NCI-H2227 treated with DMSO at 0.1 percent for 48 hours (cell line): ENCODE measurements at places on chromosomes 11 and 22.
A peak's percentile ranks its signal among the peaks of the same experiment; 100 is the strongest.

GRCh38 chr11:45208135-45208534 is 61.7 kb downstream of the PRDM11 start:
- no peak for DNase-seq

DNA sequence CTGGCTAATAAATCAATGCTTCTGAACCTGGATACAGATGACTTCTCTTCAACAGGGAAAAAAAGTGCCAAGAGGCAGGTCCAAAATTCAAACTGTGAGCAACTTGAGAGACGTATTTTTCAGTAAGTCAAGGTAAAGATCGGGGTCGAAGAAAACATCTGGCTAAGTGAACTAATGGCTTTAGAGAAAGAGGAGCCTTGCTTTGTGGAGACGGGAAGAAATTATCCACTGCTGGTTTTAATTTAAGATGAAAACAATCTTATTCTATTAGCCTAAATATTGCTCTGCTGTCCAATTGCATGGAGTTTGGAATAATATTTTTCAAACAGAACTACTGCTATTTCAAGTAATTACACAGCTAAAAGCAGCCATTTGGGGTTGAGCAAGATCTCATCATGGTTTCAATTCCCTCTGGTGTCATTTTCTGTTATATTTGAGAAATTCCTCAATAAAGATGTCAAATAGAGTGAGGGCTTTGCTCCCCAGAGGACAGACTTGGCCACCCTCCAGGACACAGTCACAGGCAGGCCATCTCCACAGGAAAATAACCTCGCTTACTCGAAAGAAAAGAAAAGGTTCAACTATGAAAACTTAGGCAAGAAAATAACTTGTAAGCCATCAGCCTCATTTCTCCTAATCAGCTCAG is 29.8 kb downstream of the SCUBE1 start:
- no peak for DNase-seq

- no peak for DNase-seq
These were observed 597.5 kb downstream of the BRD1 start for GRCh38 chr22:49230194-49230577.

GRCh38 chr11:65221026-65221425 is 39.3 kb downstream of the CAPN1 start:
- no peak for DNase-seq

GRCh38 chr22:22058633-22059290 is 76.2 kb upstream of the TOP3B start:
- DNase-seq, result no peak

GRCh38 chr11:64863391-64864060 is 14.9 kb downstream of the EHD1 start:
- DNase-seq, result peak; percentile 25

- DNase-seq, result no peak
These were observed 97.7 kb downstream of the MPPED2 start for GRCh38 chr11:30488304-30488998.

DNA sequence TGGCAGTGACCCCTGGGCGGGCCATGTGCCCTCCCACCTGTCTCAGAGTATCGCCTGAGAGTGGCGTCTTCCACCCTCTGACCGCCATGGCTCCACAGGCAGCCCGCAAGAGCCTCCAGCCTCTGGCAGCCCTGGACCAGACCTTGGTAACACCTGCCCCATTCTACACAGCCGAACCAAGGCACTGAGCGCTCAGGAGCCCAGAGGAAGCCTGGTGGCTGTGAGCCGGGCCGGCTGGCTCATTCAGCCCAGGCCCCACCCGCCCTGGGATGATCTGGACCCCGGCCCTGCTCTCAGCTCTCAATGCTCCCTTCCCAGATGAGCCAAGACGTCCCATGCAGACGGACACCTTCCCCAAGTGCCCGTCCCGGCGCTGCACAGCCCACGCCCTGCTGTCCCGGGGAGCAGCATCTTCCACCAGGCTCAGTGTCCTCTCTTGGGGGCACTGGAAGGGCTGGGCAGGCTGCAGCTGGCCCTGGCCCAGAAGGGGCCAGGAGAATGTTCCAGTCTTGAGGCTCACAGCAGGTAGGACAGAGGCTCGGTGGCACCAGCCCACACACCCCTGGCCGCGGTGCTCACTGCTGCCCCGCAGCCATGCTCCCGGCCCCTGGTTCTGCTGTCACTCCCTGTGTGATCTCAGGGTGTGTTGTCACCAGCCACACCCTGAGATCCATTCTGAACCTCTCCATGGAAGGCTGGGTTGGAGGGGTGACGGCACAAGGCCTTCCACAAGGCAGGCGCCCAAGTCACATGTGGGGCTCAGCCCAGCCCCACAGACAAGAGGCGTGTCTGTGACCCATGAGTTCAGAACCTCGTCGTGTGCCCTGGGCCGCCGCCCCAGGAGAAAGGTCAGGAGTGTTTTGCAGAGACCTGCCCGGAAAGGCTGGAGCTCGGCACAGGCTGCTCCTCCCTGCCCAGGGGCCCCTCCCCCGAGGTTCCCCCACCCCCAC is 24.2 kb upstream of the PPARA start:
- DNase-seq, result no peak

- no peak for DNase-seq
These were observed 9.0 kb downstream of the RAC2 start for GRCh38 chr22:37234736-37235711.

- no peak for DNase-seq
These were observed 239.3 kb downstream of the GRIK4 start for GRCh38 chr11:120750647-120751549.

- no peak for DNase-seq
These were observed 5.2 kb upstream of the RASSF10 start for GRCh38 chr11:13003736-13004493.

- DNase-seq, result no peak
These were observed 555.9 kb downstream of the INSC start for GRCh38 chr11:15670520-15671070.

DNA sequence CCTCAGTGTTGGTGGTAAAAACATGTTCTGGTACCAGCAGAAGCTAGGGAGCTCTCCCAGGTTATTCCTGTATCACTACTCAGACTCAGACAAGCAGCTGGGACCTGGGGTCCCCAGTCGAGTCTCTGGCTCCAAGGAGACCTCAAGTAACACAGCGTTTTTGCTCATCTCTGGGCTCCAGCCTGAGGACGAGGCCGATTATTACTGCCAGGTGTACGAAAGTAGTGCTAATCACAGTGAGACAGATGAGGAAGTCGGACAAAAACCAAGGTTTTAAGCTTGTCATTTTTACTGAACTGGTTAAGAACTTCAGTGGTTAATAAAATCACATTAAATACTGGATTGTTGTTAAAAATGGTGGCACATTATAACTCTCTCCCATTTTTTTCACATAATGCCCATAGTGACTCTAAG is 42.6 kb upstream of the VPREB1 start:
- no peak for DNase-seq

- DNase-seq, result no peak
These were observed 271.8 kb upstream of the MTNR1B start for GRCh38 chr11:92697461-92698312.

DNA sequence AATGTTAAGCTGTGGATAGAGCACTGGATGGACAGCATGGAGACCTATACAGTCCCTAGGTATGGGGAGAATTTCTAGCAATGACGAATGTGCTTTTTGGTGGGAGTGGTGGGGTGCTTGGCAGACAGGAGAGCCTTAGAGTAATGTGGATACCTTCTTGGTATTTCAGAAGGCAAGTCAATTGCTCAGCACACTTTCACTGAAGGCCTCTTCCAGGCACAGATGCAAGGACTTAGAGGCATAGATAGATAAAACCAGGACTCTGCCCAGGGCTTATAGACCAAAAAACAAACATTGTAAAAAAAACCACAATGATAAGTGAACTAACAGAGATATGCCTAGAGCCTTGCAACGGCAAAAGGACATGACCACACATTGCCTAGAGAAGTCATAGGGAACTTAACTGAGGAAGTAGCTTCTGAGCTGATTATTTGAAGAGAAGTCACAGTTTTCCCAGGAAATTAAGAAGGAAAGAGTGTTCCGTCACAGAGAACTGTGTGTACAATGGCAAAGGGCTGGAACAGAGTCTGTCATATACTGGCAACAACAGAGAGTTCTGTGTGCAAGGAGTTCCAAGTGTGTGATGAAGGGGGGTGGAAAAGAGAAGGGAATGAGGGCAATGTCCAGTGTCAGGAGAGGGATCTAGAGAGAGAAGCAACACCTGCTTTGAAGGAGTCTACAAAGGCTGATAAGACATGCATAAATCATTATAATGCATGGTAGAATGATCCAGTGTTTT is 65.9 kb upstream of the PICALM start:
- DNase-seq, result no peak

DNA sequence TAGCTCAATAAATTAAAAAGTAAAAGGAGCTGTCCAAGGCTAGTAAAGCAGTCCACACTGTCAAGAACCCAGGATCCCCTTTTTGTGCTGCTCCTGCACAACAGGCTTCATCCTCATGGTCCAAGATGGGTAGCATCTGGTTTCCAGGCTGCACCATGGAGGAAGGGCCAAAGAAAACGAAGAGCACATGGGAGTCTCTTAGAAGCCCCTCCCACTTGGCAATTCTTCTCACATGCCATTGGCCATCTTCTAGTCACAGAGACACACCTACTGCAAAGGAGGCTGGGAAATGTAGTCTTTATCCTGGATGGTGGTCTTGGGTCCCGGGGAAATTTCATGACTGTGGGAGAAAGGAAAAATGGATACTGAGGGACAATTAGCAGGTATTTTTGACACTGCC is 37.8 kb downstream of the PRR5L start:
- DNase-seq, result no peak

- DNase-seq, result no peak
These were observed 61.1 kb upstream of the CD44 start for GRCh38 chr11:35077709-35078469.

- DNase-seq, result no peak
These were observed 24.7 kb upstream of the SOX6 start for GRCh38 chr11:16380941-16381568.

GRCh38 chr22:19879992-19880785 is 25.5 kb upstream of the GNB1L start:
- no peak for DNase-seq

GRCh38 chr11:44782478-44782877 is 55.7 kb downstream of the TSPAN18 start:
- no peak for DNase-seq

- no peak for DNase-seq
These were observed 1.9 kb upstream of the HEPN1 start for GRCh38 chr11:124917115-124917637.

- DNase-seq, result no peak
These were observed 60.1 kb downstream of the CTSC start for GRCh38 chr11:88277349-88277915.

- DNase-seq, result no peak
These were observed 5.9 kb upstream of the ARL2 start for GRCh38 chr11:65008016-65008415.

GRCh38 chr22:31625661-31626426 is 36.2 kb downstream of the PISD start:
- DNase-seq, result peak; percentile 67

- DNase-seq, result no peak
These were observed 7.4 kb upstream of the PRR33 start for GRCh38 chr11:1899090-1899489.

DNA sequence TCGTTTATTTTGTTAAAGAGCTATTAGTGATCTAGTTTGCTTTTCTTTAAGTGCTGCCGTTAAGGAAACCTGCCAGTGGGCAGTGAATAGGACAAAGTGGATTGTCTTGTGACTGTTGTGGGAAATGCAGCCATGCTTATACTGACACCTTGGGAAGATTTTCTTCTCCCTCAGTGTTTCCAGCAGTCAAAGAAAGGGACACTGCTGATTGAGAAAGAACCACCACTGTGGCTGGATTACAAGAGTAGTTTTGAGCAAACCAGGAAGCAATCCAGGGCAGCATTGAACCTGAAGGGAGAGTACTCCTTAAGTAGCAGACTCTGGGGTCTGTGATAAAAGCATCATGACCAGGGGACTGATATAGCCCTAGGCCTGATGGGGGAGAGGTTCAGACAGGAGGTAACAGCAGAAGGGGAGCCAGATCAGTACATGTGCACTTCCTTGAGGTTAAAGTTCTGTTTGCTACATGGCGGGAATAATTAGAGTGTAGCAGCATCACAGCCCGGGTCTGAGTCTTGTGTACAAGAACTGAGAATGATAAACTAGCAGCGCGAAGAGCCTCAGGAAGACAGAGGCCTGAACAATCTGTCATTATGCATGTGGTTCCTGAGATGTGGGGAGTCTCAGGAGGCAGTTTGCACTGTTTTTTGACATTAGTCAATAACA is 167.8 kb downstream of the C11orf91 start:
- peak; percentile 44 for DNase-seq

GRCh38 chr11:20397281-20397680 is 9.8 kb downstream of the PRMT3 start:
- DNase-seq, result peak; percentile 61

DNA sequence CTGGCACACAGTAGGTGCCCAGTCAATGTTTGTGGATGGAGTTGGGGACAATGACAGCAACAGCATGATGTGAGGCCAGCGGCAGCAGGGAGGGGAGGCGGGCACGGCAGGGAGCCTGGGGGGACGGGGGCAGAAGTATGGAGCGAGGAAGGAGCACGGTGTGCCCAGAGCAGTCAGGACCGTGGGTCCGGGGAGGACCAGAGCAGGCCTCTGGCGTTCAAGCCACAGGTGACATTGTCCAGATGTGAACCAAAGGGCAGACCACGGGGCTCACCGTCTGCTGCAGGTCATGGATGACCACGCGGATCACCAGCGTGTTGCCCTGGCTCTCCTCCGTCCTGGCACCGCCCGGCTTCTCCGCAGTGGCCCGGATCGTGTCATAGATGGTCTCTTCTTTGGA is 105.5 kb downstream of the SHANK2 start:
- no peak for DNase-seq

GRCh38 chr11:12746593-12747097 is 72.4 kb downstream of the TEAD1 start:
- DNase-seq, result peak; percentile 81

GRCh38 chr22:47380692-47381091 is 618.2 kb downstream of the TBC1D22A start:
- no peak for DNase-seq

DNA sequence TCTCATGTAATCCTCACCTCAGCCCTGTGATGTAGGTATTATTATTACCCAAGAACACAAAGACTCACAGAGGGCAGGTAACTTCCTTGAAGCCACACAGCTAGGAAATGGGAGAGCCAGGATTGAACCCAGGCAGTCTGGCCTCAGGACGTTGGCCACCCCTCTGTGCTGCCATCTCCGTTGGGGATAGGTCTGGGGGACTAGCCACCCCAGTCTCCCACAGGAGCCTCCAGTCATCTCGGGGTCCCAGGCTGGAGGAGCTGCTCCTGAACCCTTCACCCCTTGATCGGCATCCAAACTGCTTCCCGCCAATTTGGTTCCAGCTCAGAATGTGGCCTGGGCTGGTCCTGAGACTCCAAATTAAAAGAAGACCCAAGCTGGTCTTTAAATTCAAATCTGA is 10.4 kb upstream of the TCF20 start:
- no peak for DNase-seq

DNA sequence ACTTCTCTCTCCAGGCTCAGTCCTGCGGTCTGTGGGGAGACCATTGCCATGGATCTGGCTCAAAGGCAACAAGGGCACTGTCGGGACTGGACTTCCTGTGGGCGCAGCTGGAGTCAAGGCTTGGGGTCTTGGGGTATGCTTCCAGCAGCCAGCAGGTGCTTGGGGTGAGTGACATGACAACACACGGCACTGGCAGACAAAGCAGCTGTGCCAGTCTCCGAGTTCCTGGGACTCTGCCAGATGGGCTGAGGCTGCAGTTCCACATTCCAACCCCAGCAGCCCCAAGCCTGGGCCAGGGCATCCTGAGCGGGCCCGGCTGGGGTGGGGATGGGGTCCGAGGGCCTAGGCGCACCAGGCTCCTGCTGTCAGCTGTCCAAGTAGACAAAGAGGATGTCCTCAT is 12.3 kb downstream of the GUCD1 start:
- DNase-seq, result no peak
